ENCODE measurements at places on chromosomes 12 and 14. TPM values are rescaled to one million over a fixed set of nuclear protein-coding genes. Genes with fewer than 3 reads are reported as not detected.

GRCh38 chr14:99857551-99857950, 64.3 kb downstream of the EML1 start:
- H3K4me1 ChIP-seq, result no peaks in the 10 kb centered on the region
- H3K27me3 ChIP-seq, result no peaks in the 10 kb centered on the region
- H3K36me3 ChIP-seq, result no peaks in the 10 kb centered on the region
- DNase-seq, result no peak

GRCh38 chr12:131801254-131801866, 26.8 kb upstream of the MMP17 start:
- H3K4me1 ChIP-seq, result peaks cover 3% of the 10 kb centered on the region
- no peak for DNase-seq
- no peak overlapping the region for H3K27ac ChIP-seq
- no peak overlapping the region for H3K4me3 ChIP-seq

DNA sequence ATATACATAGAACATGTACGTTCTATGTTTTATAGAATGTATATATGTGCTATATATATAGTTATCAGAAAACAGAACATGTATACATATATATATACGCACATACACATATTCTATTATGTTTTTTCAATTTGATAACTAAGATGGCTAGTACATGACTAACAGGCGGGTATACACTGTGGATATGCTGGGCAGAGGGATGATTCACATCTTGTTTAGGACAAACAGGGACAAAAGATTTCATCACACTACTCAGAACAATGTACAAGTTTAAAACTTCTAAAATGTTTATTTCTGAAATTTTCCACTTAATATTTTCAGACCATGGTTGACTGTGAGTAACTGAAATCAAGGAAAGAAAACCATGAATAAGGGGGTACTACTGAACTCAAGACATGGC, 17.4 kb downstream of the TIMELESS start:
- DNase-seq, result no peak
- no peaks in the 10 kb centered on the region for H3K27me3 ChIP-seq
- H3K4me3 ChIP-seq, result no peak overlapping the region
- no peak overlapping the region for H3K27ac ChIP-seq
- H3K36me3 ChIP-seq, result no peaks in the 10 kb centered on the region
- H3K4me1 ChIP-seq, result no peaks in the 10 kb centered on the region

- no peak overlapping the region for H3K4me3 ChIP-seq
- H3K4me1 ChIP-seq, result peaks cover 3% of the 10 kb centered on the region
- DNase-seq, result no peak
- H3K27me3 ChIP-seq, result no peaks in the 10 kb centered on the region
- no peaks in the 10 kb centered on the region for H3K36me3 ChIP-seq
- H3K27ac ChIP-seq, result no peak overlapping the region
Observed at GRCh38 chr14:50778721-50779483, 52.1 kb downstream of the NIN start.

- H3K27ac ChIP-seq, result no peak overlapping the region
- H3K27me3 ChIP-seq, result no peaks in the 10 kb centered on the region
- H3K4me1 ChIP-seq, result peaks cover 13% of the 10 kb centered on the region
- H3K4me3 ChIP-seq, result no peak overlapping the region
- no peaks in the 10 kb centered on the region for H3K36me3 ChIP-seq
Observed at GRCh38 chr12:46453428-46453827, 80.9 kb upstream of the SLC38A2 start.

DNA sequence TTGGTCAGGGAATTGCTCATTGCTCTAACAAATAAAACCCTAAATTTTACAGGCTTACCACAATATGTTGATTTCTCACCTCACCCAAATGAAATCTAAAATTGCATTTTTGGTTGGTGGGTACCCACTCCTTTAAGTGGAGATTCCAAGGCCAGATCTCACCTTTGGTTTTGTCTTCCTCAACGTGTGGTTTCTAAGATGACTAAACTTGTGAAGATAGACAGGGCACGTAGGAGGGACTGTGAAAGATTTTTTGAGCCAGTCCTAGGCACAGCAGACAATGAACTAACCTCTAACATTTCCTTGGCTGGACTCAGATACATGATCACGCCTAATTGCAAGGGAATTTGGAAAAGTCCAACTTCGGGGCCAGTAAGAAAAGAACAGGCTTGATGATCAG, 1003.9 kb downstream of the FLRT2 start:
- H3K27ac ChIP-seq, result no peak overlapping the region
- no peaks in the 10 kb centered on the region for H3K4me1 ChIP-seq
- no peaks in the 10 kb centered on the region for H3K27me3 ChIP-seq
- DNase-seq, result no peak
- H3K36me3 ChIP-seq, result no peaks in the 10 kb centered on the region

DNA sequence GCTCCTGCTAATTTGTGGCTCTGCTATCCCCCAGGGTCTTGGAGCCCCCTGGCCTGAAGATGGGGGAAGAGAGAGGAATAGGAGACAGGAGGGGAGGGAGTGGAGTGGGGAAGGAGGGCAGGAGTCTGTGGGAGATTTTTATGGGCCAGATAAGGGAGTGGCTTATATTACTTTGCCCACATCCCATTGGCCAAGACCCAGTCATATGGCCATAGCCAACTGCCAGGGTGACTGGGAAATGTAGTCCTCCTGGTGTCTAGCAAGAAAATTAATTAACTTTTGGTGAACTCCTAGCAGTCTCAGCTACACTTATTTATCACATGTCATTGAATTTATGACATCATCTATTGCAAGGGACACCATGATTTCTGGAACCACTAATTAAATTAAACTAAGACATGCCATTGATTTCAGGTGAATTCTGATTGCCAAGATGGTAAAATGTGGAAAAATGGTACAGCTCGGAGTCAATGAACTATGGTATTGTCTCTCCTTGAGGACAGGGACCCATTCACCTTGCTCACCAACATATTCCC, 50.3 kb downstream of the ESRRB start:
- no peaks in the 10 kb centered on the region for H3K36me3 ChIP-seq
- H3K4me1 ChIP-seq, result no peaks in the 10 kb centered on the region
- DNase-seq, result no peak
- no peak overlapping the region for H3K27ac ChIP-seq

DNA sequence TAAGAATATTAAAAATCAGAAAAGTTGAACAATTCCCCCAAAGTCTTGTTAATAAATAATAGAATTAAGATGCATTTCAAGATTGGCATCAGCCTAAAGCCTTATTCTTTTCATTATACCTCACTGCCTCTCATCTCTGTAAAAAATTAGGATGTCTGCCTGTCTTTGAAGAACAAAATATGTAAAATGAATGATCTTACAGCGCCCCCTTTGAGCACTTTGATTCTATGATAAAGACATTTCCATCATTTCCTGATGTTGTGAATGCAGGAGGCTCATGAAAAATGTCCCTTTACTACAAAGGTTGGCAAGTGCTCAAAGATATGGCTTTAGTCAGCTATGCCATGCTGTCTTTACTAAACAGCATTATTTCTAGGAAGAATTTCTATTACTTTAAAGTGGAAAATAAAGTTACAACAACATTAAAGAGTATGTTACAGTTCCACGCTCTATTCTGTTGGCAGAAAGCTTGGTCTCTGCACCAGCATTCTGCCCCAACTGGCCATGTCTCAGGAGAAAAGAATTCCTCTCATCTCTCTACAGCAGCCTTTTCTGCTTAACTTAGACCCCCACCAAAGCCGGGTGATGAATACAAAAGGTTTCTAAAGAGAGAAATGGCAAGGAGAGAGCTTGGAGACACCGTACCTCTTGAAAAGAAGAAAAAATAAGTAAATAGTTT, 95.1 kb downstream of the LLPH start:
- no peak overlapping the region for H3K27ac ChIP-seq
- H3K4me3 ChIP-seq, result no peak overlapping the region
- no peaks in the 10 kb centered on the region for H3K27me3 ChIP-seq
- no peaks in the 10 kb centered on the region for H3K4me1 ChIP-seq
- H3K36me3 ChIP-seq, result no peaks in the 10 kb centered on the region
- DNase-seq, result no peak

DNA sequence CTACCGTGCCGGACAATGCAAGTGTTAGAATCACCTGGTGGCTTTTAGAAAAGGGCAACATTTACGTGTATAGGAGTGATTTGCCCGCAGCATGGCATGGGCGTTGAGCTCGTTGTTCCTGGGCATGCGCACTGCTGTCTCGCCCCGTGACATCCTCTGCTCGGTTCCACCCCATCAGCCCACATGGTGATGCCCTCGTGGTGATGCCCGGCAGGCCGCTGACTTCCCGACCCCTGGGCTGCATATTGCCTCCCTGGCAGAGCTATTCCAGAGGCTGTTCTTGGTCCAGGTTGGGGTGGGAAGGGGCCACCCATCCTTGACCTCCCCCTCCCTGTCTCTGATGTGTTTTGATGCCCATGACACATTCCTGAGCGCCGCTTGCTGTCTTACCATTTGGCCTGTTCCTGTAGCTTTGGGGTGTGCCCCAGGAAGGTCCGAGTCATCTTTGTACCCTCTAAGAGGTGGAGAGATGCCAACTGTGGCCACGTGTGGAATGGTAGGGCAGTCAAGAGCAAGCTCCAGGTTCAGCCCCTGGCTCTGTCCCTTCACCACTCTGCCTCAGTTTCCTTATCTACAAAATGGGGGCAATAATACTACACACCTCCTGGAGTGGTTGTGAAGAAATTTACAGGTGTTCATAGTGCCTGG, 4.8 kb downstream of the HIP1R start:
- no peaks in the 10 kb centered on the region for H3K36me3 ChIP-seq
- DNase-seq, result no peak
- no peaks in the 10 kb centered on the region for H3K4me1 ChIP-seq
- H3K27me3 ChIP-seq, result no peaks in the 10 kb centered on the region
- no peak overlapping the region for H3K4me3 ChIP-seq
- H3K27ac ChIP-seq, result no peak overlapping the region

GRCh38 chr12:30939234-30939633, 12.7 kb downstream of the TSPAN11 start:
- no peak overlapping the region for H3K4me3 ChIP-seq
- no peaks in the 10 kb centered on the region for H3K27me3 ChIP-seq
- H3K4me1 ChIP-seq, result no peaks in the 10 kb centered on the region
- DNase-seq, result no peak
- no peaks in the 10 kb centered on the region for H3K36me3 ChIP-seq
- H3K27ac ChIP-seq, result no peak overlapping the region

- DNase-seq, result no peak
- no peaks in the 10 kb centered on the region for H3K4me1 ChIP-seq
- no peak overlapping the region for H3K4me3 ChIP-seq
- H3K36me3 ChIP-seq, result no peaks in the 10 kb centered on the region
- H3K27ac ChIP-seq, result no peak overlapping the region
Observed at GRCh38 chr14:32991691-32992090, 53.0 kb downstream of the NPAS3 start.

DNA sequence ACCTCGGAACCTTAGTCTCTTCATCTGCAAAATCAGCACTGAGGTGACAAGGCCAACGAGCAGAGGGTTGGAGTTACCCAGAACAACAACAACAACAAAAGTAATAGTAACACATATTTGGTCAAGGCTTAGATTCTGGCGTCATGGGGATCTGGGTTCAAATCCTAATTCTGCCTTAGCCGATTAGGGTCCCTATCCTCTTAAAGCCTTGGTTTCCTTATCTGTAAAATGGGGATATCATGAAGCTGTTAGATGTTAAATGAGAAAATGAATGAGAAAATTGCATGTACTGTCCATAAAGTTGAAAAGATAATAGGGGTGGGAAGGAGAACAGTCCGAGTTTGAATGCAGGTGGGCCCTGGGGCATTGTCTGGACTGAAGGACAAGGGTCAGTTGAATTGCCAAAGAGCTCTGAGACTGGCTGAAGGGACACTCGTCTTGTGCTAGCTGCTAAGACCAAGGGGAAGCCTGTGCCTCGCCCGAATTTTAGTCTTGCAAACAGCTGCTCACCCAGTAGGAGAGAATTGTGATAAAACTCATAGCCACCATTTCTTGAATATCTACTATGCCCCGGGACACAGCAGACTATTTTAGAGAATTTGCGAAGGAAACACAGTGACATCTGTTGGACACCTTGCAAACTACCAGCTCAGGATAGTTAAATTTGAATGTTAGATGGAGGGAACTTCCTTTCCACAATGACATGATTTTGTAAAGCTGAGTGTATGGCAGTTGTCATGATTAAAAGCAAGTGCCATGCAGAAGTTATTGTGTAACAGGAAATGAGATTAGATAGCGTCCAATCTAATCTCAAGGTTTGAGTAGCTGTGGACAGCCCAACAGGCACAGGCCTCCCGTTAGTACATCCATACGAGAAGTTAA, 6.8 kb upstream of the HNF1A start:
- no peaks in the 10 kb centered on the region for H3K36me3 ChIP-seq
- no peaks in the 10 kb centered on the region for H3K4me1 ChIP-seq
- H3K27me3 ChIP-seq, result no peaks in the 10 kb centered on the region
- DNase-seq, result no peak

- no peak overlapping the region for H3K27ac ChIP-seq
- no peaks in the 10 kb centered on the region for H3K4me1 ChIP-seq
- H3K4me3 ChIP-seq, result no peak overlapping the region
- no peaks in the 10 kb centered on the region for H3K36me3 ChIP-seq
- H3K27me3 ChIP-seq, result peaks cover 2% of the 10 kb centered on the region
Observed at GRCh38 chr14:62439210-62439609, 606.0 kb downstream of the KCNH5 start.

DNA sequence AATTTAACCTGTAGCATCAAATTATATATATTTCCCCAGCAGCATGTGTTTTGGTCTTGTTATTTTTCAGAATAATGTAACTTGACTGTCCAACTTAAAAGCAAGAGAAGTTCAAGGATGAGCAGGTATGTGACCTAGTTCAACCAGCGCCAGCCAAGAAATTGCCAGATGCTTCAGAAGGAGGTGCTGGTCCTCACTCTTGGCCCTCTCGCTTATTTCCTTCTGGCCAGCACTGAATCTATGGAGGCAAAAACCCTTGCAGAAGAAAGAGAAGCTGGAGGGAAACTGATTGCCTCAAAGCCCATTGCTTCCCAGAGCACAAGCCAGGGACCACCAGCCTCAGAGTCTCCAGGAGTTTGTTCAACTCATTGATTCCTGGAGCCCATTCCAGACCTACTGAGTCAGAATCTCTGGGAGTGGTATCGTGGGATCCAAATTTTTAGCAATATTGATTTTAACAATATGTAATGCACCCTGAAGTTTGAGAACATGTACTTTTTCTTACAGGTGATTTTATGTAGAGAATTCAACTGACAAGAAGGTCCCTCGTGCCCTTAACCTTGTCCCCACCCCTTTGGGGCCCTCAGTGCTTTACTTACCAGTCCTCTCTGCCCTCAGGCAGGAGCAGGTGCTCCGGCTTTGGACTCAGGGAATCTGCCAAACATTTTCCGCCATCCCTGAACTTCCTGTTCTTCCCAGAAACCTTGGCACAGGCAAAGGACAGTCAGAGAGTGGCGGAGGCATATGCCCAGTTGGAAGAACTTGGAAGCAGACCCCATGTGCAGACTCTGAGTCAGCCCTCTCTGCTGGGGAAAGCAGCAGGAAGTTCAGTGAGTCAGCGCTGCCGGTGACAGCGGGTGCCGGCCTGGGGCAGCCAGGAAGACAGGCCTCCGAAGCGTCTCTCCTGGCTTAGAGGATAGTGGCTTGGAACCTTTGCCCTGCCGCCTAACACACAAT, 10.4 kb downstream of the BEST3 start:
- no peaks in the 10 kb centered on the region for H3K27me3 ChIP-seq
- no peak overlapping the region for H3K27ac ChIP-seq
- no peak overlapping the region for H3K4me3 ChIP-seq
- peak; percentile 41 for DNase-seq
- no peaks in the 10 kb centered on the region for H3K36me3 ChIP-seq

Gene SYNE3
- total RNA-seq, result 20.1 TPM

Gene DIO2
- 2.6 TPM for total RNA-seq

Gene GPHN
- total RNA-seq, result 44.9 TPM

Gene CACNA2D4
- 2.8 TPM for total RNA-seq

Gene FAM90A1
- 0.18 TPM for total RNA-seq

Gene MEG3
- total RNA-seq, result 396 TPM

Gene CAPS2
- 14.3 TPM for total RNA-seq

Gene C14orf119
- total RNA-seq, result 41.5 TPM

Gene CLEC1B
- total RNA-seq, result 0.26 TPM

Gene NUDT14
- 13.1 TPM for total RNA-seq

Data from ovary (tissue), 10 donors.